Left lobe of liver (tissue), 2 donors: ENCODE measurements at places on chromosomes 11 and 22. TPM values are rescaled to one million over a fixed set of nuclear protein-coding genes. Genes with fewer than 3 reads are reported as not detected.
A peak's percentile ranks its signal among the peaks of the same experiment; 100 is the strongest.

- DNase-seq, result no peak
These were observed 139.2 kb downstream of the PARVA start for GRCh38 chr11:12516387-12517105.

GRCh38 chr11:113313601-113314000 is 782 bp upstream of the TTC12 start:
- no peak for DNase-seq

GRCh38 chr11:20530942-20531703 is 68.3 kb upstream of the SLC6A5 start:
- no peak for DNase-seq

GRCh38 chr11:45238724-45239123 is 47.4 kb downstream of the SYT13 start:
- no peak for DNase-seq

- DNase-seq, result no peak
These were observed 34.1 kb downstream of the LINC01488 start for GRCh38 chr11:69515271-69516245.

GRCh38 chr11:87013912-87014825 is 23.6 kb upstream of the TMEM135 start:
- no peak for DNase-seq

- peak; percentile 23 for DNase-seq
These were observed 456.2 kb downstream of the TBC1D22A start for GRCh38 chr22:47218671-47219070.

The INSC gene
- 0.20 TPM for total RNA-seq

GRCh38 chr11:20353829-20354434 is 9.6 kb upstream of the HTATIP2 start:
- no peak for DNase-seq
